ENCODE measurements at places on chromosomes 12 and 14.

DNA sequence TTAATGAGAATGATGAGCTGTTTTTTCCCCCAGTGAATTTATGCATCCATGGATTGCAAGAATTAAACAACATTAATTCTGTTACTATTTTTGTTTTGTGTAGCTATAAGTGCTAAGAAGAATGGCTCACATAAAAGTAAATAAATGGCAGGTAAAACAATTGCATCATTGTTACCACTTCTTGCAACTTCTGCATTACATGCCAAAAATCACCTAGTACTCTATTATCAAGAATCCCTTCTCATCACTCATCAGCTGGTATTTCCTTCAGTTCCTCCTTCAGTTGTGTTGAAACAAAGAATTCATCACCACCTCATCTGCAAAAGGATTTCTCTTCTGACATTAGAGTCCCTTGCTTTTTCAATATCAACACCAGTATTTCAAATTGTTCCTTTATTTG lies 773 bp downstream of the A2M start:
- no peak for DNase-seq

GRCh38 chr12:94459728-94460615 lies at the start of gene CEP83:
CEP83 (minus strand) TSS chr12:94459867; CDS start chr12:94412490, 47,377 bp downstream.
- peak; percentile 91 for DNase-seq

DNA sequence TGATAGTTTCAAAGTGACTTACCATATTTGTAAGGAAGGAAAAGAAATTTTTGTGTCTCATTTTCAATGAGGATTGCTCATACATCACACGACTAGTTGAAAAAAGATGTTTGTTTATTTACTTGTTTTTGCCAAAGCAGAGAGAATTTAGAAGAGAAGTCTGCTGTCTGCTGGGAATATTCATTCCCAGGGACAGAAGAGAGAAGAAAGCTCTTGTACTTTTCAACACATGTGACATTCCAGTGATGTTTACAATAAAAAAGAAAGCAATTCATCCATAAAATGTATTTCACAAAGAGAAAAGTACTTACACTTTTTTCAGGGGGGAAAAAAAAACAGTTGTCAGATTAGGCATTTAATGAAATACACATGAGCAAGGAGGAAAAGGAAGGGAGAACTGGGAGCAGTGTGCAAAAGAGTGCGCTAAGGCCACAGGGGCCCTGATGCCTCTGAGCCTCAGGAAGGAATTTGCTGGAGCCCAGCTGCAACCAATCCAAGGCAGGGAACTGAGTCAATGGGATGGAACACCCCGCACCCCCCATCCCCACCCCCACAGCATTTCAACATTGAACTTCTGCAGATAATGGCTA lies 115.0 kb downstream of the RPAP3 start:
- no peak for DNase-seq

GRCh38 chr12:32296567-32296966 lies 102.8 kb upstream of the FGD4 start:
- no peak for DNase-seq

DNA sequence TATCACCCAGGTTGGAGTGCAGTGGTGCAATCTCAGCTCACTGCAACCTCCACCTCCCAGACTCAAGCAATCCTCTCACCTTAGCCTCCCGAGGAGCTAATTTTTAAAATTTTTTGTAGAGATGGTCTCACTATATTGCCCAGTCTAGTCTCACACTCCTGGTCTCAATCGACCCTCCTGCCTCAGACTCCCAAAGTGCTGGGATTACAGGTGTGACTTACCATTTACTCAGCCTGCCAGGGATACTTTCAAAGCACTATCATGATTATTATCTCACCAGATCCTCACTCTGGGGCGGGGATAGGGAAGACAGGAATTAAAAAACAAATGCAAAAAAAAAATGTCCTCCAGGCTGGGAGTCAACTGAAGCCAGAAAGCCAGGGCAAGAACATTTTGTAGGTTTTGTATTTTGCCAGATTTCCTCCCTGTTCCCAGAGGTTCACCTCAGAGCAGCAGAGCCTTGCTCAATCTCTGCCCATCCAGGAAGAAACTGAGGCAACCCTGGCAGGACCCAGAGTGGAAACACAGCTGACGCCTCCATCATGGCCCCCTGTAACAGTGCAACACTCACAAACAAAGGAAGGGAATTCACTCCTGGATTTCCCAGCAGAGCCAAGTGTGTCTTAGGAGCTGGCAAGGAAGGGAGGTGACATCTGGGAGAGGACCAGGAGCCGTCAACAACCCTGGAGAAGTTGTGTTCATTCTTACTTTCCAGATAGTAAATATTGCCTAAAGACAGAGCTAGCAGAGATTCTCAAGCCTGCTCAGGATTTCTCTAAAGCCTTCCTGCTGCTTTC lies 73.9 kb downstream of the IRF2BPL start:
- no peak for DNase-seq

DNA sequence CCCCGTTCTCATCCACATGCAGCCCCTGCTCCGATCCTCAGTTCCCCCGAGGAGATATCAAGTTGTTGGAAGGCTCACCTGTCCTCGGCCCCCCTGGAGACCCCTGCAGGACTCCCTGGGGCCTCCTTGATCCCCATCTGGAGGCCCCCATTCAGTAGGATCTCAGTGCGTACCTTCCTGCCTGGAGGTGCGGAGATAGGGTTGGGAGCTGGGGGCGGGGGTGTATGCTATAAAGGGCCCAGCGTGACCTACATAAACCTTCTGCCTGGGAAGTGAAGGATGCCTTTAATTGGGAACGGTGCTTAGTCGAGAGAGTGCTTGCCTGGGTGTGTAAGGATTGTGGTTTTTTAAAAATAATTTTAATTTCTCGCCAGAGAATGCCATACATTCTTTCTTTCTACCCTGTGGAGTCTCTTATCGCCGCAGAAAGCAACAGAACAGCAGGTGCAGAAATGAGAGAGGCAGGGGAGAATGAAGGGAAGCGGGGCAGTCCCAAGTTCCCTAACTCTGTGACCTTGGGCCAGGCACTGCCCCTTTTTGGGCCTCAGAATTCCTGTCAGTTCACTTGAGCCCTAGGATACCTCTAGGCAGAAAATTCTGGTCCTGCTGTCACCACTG lies 153.7 kb downstream of the TSPAN9 start:
- DNase-seq = no peak

DNA sequence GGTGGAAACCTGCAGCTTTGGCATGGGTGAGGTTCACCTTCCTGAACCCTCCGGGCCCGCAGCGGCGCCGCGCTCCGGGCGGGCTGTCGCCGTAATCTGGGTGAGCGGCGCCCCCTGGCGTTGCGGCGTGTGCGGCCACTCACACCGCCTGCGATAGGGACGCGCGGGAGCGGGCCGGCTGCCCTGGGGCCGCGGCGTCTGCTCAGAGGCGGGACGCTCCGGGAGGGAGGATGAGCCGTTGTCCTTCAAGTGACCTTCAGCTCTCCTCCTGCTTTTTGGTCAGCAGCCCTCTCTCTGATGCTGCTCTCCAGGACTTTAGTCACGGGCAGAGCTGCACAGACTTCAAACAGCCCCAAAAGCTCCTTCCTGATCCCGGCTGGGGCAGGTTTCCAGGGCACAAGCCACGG lies 211.7 kb upstream of the FKBP4 start:
- peak; percentile 23 for DNase-seq
